ENCODE measurements at places on chromosomes 1 and 21.

- no peak for DNase-seq
Observed at GRCh38 chr1:228062812-228063211, 19.7 kb upstream of the ARF1 start.

DNA sequence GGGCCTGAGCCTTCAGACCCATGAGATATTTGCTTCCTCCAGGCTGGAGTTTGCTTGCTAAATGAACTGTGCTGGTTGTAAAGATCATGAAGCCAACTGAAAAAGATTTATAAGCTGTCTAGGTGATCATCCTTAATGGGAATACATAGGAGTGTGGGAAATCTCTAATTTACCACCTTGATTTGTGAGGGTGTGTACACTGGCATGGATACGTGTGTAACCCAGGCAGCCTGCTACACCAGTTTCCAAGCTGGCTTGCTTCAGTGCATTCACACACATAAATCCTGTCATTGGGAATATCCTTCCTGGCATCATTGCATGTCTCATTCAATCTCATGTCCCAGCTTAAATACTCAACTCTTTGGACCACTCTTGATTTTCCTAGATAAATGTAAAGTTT lies 57.6 kb upstream of the GNG12 start:
- DNase-seq = no peak

- no peak for DNase-seq
Observed at GRCh38 chr1:201894343-201895119, 5.8 kb downstream of the SHISA4 start.

- no peak for DNase-seq
Observed at GRCh38 chr1:227314014-227314848, 4.1 kb downstream of the CDC42BPA start.

GRCh38 chr21:19640964-19641363 lies 1237.4 kb upstream of the TMPRSS15 start:
- no peak for DNase-seq

DNA sequence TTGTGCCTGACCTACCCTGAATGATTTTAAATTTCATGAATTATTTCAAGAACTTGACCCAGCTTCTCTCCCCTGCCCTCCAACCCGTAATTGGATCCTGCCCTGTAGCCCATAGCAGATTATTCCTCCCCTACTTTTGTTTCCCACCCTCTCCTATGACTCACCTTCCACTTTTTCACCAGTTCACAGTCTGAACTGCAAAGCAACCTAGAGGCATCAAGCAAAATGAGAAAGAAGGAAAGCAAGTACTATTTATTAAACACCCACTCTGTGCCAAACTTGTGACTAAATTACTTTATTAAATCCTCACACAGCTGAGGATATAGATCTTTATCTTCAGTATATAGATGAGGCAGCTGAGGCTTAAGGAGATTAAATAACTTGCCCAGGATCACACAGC lies 20.7 kb upstream of the IKBKE start:
- DNase-seq = no peak

DNA sequence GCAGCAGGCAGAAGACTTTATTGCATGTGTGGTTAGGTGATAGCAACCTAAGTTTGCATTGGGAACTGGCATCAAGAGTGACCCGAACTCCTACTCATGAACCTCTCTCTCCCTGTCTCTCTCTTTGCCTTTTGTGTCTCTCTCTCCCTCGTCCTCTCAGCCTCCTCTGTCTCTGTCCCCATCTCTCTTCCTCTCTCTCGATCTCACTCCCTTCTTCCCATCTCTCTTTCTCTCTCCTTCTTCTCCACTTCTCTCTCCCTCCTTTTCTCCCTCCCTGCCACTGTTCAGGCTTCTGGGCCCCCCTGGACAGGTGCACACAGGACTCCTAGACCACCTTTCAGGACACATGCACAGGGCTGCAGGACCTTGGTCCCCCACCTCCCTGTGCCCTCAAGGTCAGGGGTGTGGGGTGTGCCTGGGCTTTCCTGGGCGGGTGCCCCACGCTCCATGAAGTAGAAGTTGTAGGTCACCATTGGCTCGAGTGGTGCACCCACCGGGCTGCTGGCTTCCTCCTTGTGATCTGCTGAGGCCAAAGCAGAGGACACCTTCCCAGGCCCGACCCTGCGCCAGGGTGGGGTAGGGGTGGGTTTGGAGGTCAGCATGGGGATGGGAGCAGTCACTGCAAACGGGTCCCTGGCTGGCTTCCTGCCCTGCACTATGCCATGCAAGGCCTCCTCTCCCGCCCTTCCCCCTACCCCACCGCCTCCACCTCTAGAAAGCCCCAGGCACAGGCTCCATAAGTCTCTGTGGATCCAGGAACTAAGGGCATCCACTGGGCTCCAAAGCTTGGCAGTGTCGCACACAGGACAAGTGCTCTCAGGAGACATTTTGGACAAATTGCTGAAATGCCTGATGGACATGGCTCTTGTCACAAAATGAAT lies 13.2 kb upstream of the ZBTB17 start:
- DNase-seq = no peak

DNA sequence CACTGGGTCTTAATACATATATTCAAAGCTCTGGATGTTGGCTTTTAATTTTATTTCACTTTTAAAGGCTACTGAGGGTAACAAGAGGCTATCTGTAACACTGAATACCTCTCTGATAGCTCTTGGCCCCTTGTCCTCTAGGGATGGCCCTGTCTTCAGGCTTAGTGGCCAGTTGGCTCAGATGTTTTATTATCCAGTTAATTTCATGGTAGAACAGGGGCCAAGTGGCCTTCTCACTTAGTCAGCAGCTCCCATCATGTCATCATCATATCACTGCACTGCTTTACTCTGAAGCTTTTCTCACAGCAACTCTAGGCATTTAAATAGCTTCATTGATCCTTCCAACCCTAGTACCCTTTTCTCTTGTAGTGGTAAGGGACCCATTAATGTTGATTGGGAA lies 40.2 kb upstream of the MACF1 start:
- DNase-seq = no peak

DNA sequence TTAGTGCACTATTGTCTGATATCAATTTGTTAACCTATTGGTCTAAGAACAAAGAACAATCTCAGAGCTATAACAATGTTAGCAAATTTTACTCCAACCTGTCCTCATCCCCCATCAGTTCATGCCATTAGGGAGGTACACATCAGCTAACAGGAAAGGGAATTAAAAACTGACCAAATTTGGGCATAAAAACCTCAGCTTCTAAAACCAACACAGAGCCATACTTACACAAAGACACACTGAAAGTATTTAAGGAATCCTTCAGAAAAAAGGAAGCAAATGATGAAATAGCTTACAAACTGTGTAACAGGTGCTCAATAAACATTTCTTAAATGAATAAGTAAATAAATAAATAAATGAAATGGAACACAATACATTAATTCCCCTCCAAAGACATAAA lies 89.2 kb downstream of the TTLL7 start:
- DNase-seq = peak; percentile 29

- DNase-seq = peak; percentile 98
Observed at GRCh38 chr1:210239349-210240111, 6.9 kb downstream of the SERTAD4 start.

GRCh38 chr1:36096500-36097432 lies 8.1 kb downstream of the ADPRS start:
- peak; percentile 40 for DNase-seq

GRCh38 chr1:165634154-165634921 lies 3.3 kb downstream of the MGST3 start:
- DNase-seq = no peak

GRCh38 chr1:100969327-100969726 lies 56.3 kb downstream of the DPH5 start:
- DNase-seq = no peak

DNA sequence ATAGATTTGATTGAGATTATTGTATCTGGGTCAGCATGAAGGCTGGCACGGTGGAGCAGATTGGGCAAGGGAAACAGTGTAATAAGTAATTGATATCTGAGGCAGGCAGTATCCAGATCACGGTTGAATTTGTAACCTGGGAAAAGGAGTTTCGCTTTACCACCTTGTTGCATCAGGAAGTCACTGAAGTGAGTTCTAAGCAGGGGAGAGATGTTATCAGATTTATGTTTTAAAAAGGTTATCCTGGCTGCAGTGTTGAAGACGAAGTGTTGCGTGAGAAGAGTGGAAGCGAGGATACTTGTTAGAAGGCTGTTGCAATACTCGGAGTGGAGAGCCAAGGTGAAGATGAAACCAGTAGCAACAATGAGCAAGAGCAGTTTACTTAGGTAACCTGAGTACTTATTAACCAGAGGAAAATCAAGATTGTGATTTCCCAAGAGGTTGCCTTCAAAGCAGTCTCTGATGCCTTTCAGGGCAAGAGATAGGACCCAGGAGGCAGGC lies 77.8 kb downstream of the LHX9 start:
- DNase-seq = no peak

DNA sequence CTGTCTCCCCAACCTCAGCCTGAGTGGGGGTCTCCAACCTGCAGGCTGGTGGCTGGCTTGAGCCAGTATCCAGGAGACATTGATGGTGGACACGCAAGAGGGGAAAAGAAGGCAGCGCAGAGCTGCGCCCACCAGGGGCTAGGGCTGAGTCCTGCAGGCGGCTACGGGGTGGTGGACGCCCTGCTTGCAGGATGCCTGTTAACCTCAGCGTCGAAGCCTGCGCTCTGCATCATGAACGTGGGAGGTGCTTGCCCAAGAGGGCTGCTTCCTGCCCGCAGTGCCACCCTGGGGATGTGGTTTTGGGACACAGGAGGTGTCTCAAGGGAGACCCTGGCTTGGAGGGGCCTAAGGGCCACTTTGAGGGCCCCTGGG lies 11.6 kb downstream of the CFAP410 start:
- no peak for DNase-seq

DNA sequence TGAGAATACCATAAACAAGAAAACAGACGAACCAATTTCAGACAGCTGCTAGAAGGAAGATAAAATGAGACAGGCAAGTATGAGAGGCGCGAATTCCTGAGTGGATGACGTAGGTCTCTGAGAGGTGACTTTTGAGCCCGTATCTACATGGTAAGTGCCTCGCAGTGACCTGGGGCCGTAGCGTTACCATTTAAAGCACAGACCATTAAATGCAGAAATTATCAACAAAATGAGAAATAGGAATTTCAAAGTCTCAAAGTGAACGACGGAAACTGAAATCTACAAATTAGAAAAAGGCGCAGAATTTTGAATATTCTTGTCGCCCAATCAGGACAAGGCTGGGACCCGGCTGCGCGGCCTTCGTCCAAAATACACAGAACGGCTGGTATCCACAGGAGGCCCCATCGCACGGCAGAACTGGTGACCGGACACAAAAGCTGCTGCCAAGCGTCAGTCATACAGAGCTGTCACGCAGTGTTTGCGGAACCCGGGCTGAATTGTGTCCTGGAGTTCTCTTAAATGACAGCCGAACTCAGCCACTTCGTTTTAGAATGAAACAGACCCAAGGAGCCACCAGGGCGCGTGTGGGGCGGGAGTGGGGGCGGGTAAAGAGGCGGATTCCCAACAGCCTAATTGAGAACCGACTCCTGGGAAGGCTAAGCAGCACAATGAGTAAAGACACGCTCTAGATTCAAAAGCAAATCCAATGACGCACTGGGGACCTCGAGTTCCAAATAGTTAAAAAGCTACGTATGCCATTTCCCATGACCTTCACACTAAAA lies 13.8 kb upstream of the BOLA1 start:
- peak; percentile 94 for DNase-seq

GRCh38 chr1:14568716-14569355 lies 29.6 kb upstream of the KAZN start:
- DNase-seq = no peak

DNA sequence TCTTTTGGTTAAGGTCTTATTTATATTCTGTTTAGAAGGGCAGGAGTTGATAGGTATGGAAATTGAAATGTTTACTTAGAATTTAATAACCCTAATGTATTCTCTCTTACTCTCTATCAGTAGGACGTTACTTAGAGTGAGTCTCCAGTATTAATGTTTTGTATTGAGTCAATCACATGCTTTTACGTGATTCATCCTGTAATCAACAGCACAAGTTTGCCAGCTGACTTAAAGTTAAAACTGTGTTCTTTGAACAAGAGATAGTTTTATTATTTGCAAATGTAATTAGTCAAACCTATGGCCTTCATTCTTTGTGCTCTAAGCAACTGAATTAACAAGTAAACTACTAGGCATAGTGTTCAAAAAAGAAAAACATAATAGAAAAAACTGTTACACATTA lies 57.3 kb downstream of the PKN2 start:
- no peak for DNase-seq

DNA sequence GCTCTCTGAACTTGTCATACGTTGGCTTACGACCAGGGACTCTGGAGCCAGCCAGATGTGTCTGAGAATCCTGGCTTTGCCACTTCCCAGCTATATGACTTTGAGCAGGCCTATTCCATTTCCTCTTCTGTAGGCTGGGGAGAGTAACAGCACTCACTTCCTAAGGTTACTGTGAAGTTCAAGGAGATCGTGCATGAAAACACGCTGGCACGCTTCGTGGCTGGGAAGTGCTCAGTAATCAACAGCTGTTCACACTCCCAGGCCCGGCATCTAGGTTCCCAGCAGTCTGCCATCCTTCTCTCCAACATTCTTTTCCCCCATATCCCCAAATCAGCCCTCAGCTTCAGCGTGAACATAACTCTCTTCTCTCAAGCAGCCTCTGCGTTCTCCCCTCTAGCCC lies 2.0 kb downstream of the ASCL5 start:
- DNase-seq = no peak

DNA sequence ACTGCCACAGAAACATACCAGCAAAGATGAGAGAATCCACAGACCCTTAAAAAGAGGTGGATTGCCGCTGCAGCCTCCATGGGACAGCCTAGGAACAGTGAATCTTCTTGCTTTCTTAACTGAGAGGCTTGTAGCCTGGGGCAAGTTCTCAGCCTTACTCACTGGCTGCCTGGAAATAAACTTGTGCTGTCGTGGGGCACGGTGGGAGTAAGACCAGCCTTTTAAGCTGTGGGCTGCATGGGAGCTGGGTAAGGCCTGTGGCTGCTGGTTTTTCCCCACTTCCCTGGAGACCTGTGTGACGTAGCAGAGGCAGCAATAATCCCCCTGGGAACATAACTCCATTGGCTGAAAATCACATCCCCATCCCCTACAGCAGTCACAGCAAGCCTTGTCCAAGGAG lies 30.8 kb downstream of the CD2 start:
- DNase-seq = no peak

GRCh38 chr1:5814046-5814619 lies 178.1 kb downstream of the NPHP4 start:
- no peak for DNase-seq

DNA sequence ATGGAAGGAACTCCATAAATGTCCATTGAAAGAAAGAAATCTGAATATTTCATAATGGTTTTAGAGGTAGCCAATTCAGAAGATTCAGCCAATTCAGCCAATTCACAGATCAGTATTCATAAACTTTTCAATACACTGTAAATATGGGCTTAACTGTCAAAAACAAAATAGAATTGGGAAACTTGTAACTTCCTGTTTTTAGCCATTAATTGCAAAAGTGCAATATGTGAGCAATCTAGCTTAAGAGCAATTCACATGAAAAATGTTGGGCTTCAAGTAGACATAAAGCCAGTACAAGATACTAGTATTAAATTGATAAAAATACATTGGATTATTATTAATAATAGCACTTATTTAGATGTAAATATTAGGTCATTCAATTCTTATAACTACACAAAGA lies 27.5 kb upstream of the PLPPR4 start:
- no peak for DNase-seq

DNA sequence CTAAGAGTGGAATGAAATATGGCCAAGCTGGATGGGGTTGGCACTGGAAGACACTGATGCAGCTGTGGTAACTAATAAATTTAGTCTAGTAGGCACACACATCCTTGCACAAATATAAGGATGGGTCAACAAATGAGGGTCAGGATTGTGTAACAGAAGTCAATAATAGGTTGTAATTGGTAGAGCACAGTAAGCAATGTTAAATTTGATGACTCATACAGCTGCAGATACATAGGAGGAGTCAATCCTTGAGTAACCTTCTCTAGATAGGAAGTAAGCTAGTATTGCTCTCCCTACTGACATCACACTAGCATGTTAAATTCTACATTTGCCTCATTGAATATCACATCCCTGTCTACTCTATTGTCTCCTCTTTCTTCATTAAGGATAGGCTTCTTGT lies 332.1 kb downstream of the PTPRC start:
- DNase-seq = peak; percentile 5

All from fibroblast of skin of scalp (primary cell).